ENCODE measurements at places on chromosomes 2 and 18.

GRCh38 chr2:206164261-206164862 lies 4.7 kb downstream of the EEF1B2 start:
- DNase-seq = peak; percentile 16

- DNase-seq = peak; percentile 16
Measured at GRCh38 chr2:11582862-11583752, 49.3 kb downstream of the GREB1 start.

GRCh38 chr2:187580462-187581124 lies 26.4 kb upstream of the TFPI start:
- no peak for DNase-seq

- no peak for DNase-seq
Measured at GRCh38 chr2:240998995-240999791, 775 bp downstream of the SNED1 start.

DNA sequence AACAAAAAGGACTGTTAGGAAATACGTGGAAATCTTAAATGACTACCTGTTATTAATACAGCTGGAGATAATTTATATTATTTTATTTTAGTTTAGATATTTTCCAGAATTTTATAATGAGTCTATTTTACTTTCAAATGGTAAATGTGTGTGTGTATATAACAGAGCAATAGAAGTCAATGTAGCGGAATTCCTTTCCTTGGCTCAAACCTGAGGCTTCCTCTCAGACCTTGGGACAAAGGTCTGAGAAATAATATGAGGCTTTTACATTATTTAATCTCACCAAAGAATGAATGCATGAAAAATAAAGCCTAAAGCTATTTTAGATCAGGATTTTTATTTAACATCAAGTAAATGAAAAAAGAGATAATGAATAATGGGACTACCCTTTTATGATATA lies 65.7 kb downstream of the SLC8A1 start:
- DNase-seq = no peak

DNA sequence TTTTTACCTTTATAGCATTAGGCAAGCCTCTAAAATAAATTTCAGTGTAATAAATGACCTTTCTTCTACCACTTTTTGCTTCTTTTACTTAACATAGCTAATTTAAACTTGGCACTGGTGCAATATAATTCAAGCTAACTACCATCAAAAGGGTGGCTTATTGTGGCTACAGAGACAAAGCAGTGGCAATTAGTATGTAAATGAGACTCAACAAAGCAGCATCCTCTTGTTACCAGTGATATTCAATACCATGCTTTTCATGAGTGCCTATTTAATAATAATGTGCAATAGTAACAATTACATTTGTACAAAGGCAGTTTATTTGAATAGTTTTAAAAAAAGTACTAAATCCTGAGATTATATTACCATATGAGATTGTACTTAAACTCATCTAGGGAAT lies 93.4 kb downstream of the SOS1 start:
- DNase-seq = no peak

GRCh38 chr18:36706134-36706881 lies 122.5 kb downstream of the TPGS2 start:
- DNase-seq = no peak

DNA sequence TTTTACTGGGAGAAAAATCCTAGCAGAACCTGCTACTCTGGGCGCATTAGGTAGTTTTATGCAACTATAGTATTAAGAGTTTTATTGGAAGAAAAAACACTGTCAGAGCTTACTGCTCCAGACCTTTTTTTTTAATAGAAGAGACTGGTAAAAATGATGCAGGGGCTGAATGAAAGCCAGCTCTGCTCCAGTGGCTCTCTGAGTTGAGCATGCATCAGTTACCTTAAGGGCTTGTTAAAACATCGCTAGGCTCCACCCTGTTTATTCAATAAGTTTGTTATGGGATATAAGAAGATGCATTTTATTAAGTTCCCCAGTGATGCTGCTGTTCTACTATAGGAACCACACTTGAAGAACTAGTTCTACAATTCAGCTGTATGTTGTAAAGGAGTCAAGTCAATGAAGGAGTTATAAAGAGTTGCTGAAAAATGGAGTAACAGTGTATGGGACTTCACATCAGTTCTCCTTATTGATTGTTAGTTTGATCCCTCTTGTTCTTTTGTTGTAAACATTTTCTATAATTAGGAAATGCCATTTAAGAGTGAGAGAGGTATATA lies 13.2 kb downstream of the SNRPG start:
- no peak for DNase-seq

GRCh38 chr18:35155398-35156117 lies 85.3 kb upstream of the ZNF397 start:
- no peak for DNase-seq

GRCh38 chr2:75549401-75550253 lies 11.1 kb downstream of the EVA1A start:
- no peak for DNase-seq

GRCh38 chr2:136653861-136654260 lies 111.5 kb upstream of the THSD7B start:
- DNase-seq = no peak

DNA sequence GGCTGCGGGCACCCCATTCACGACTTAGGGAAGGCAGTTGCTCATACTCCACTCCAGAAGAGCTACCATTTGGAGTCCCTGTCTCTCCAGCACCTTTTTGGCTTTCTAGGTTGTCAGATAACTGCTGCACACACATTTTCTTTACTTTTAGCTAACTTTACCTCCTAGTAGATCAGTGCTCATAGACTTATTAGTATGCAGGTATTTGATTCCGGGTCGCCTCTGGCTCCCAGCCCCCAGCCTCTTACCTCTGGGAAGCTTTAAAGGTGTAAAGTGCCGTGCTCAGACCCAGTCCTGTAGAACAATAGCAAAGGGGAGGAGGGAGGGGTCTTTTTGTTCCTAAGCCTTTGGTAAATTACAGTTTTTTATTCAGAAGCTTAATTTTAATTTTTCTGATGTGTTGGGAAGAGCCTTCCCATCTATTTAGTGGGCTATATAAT lies 102.9 kb downstream of the SPTBN1 start:
- DNase-seq = no peak

DNA sequence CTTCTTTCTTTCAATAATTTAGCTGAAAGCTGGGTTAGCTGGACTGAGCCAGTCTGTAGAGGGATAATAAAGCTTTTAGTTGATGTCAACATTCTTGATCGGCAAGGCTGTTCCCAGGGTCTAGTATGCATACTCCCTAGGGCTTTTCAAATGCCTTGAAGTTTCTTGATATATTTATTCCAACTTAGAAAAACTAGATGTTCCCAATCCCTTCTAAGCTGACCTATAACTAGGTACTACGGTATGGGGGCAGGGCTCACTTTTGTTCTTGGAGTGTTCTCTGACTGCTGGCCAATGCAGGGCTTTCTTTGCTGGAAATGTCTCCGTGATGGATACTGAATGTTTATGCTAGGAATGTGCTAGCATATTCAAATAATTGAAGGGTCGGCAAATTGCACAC lies 258.6 kb upstream of the TANK start:
- DNase-seq = no peak

DNA sequence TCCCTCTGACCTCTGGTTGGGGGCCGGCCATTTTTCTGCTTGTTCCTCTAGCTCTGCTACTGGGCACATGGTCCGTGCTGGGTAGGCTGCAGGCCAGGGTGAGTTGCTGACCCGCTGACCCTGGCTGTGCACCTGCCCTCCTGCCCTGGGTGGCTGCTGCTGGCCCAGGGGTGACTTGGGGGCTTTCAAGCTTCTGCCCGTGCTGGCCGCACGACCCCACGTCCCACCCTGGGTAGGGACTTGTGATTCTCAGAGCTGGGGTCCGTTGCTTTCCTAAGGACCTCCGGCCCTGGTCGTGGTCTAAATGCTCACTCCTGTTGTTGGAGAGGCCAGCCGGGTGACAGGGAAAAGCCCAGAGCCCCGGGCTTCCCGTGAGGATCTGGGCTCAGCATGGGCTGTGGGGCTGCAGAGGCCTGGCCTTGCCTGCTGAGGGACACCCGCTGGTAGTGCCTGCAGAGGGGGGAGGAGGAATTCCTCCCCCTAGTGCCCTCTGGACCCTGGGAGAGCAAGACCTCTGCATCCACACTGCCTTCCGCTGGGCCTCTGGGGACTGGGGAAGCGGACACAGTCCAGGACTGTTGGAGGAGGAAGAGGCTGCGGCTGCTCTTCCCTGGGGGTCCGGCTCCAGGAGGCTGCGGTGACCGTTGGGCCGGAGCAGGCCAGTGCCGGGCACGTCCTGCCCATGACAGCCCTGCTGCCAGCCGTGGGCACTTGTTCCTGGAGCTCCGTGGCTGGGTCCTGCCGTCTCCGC lies 6.3 kb upstream of the GAL3ST2 start:
- no peak for DNase-seq

DNA sequence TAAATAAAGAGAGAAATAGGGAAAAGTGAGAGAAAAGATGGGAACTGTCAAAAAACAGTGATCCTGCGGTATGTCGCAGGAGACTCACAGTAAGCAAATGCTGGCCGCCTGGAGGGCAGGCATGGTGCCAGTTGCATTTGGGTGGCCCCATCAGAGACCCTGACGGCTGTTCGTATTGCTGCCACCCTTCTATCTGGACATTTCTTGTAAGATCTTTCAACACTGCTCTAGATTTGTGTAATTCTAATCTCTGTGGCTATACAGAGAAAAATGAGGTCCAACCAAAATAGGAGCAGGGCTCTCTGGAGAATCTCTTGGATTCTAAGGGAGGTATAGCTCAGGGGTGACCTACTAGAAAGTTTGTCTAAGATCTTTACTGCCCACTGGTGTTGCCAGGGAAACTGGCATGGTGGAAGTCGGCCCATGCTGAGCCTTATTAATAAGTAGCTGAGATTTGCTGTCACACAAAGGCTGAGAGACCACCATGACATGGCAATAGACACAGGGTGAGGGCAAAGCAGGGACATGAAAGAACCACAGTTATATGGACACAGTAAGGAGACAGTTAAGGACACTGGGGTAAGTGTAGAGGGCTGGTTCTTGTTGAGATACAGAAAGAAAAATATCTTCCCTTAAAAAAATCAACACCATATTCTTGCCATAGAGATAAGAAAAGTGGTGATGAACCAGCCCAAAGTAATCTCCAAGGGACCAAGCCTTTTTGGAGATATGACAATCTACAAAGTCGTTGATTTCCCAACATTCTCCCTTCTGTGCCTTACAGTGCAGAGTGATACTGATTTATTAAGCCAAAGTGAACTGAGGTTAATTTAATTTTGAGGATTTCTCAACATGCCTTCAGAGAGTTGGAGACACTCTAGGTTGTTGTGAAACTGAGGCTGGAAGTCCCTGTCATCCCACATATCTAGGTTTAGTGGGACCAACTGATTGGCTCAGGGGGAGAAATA lies 26.4 kb upstream of the FZD7 start:
- no peak for DNase-seq

- no peak for DNase-seq
Measured at GRCh38 chr2:133414486-133415209, 153.6 kb downstream of the NCKAP5 start.

- no peak for DNase-seq
Measured at GRCh38 chr2:152222975-152223637, 47.5 kb upstream of the STAM2 start.

- DNase-seq = no peak
Measured at GRCh38 chr2:205175831-205176230, 506.5 kb upstream of the NRP2 start.

DNA sequence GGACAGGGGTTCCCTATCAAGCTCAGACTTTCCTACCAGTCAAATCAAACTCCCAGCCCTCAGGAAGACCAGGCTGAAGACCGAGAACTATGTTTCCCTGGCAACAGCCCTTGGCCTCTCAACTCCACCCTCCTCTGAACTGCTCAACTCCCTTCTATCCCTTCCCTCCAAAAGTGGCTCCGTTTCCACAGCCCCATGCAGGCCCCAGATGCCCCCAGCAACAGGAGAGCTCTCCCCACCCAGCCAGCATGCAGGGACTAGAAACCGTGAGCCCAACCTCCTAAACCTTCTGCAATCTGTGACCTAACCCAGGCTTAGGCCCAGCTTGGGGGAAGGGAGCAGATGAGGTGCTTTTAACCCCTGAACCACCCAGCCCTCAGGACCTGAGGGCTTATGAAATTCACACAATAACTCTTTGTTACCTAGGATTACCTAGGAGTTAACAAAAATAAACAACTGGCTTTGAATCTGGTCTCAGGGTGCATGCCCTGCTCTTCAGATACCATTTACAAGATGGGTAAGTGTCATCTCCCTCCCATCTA lies 87.2 kb downstream of the BCL11A start:
- no peak for DNase-seq

GRCh38 chr2:152078662-152079061 lies 20.2 kb downstream of the CACNB4 start:
- no peak for DNase-seq

GRCh38 chr2:193539188-193539587 lies 1344.5 kb upstream of the TMEFF2 start:
- DNase-seq = no peak

DNA sequence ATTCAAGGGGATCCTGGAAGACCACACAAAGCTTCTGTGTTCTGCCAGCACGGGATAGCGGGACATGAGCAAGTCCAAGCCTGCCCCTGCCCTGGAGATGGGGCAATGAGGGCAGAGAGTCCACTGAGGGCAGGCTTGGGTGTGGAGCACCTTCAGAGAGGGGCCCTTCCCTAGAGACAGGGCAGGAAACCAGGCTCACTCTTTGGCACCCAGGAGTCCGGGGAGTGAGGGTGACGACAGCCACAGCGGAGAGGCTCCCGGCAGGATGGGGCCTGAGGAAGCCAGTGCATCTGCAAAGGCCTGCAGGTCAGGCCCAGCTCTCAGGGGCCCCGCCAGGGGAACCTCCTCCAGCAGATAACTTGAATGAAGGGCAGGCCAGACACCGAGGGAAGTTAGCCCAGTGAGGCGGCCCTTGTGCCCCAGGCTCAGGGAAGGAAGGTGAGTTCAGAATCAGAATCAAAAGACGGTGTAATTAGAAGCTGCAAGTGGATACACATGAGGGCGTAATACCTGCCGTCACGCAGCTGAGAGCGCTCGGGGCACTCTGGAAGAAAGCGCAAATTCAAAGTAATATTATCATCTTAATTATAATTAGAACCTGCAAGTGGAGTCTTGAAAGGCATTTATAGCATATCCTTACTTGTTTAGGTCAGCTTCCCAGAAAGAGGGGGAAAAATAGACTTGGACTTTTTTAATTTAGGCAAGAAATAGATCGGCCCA lies 142.6 kb upstream of the LGALSL start:
- DNase-seq = no peak

DNA sequence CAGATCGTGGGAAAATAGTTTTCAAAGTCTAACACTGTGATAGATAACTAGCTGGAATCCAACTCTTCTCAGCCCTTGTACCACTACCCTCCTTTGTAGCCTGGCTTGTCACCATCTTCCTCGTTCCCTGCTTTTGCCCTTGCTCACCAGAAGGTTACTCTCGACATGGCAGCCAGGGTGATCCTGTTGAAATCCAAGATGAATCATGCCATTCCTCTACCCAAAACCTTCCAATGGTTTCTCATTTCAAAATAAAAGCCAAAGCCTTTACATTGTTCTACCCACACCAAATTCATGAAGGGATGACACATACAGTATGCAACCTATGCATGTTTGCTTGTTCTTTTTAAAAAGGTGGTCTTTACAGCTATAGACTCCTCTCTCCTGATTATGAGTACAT lies 45.7 kb downstream of the STAT4 start:
- DNase-seq = no peak

DNA sequence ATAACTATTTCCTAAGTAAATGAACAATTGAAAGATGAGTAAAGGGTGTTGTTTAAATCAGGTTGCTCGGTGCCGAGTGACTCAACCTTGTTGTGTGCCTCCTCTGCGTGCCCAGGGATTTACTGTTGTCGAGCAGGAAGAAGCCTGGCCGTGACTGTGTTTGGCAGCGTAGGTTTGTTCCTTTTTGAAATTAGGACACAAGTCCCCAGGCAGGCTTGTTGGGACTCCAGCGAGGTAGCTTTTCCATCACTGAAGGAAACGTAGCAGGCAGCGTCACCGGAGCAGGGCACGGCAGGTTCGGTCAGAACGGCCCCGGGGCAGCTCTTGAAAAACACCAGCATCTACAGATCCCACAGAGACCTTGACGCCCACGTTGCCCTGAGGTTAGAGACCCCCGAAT lies 48.6 kb downstream of the TMEM18 start:
- DNase-seq = no peak
